CD4-positive, alpha-beta T cell treated with Interleukin-1 beta for 1 hour (primary cell): ENCODE measurements at places on chromosomes 7 and 10.

DNA sequence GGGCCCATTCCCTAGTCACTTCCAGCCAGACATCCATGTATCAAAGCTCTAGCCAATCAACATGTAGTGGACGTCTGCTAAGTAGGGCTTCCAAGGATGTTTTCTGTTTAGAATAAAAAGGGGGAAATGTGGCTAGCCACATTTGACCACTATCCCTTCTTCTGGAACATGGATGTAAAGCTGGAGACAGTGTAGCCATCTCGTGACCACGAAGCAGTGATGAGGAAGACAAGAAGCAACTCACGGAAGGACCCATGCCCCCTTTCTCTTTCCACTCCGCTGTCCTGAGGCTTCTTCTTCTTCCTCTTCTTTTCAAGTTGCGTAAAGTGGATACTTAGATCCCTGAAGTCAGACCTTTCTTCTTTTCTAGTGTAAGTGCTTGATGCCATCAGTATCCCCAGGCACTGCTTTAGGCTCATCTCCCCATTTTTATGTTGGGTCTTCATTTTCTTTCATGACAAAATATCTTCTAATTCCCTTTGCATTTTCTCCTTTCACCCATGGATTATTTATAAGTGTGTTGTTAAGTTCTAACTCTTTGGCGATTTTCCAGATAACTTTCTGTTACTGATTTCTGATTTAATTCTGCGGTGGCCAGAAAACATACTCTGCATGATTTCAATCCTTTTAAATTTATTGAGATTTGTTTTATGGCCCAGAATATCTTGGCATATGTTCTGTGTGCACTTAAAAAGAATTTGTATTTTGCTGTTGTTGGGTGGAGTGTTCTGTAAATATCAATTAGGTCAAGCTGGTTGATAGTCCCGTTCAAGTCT lies 594.5 kb downstream of the SDK1 start:
- no peak for DNase-seq

- no peak for DNase-seq
Observed at GRCh38 chr7:135664046-135664589, 1.8 kb downstream of the STMP1 start.

GRCh38 chr7:35658606-35659201 lies 36.2 kb downstream of the HERPUD2 start:
- DNase-seq = no peak

- peak; percentile 70 for DNase-seq
Observed at GRCh38 chr10:133388973-133389818, 4.8 kb upstream of the MTG1 start.

GRCh38 chr7:79774150-79774549 lies 320.7 kb upstream of the MAGI2 start:
- DNase-seq = no peak

GRCh38 chr7:106583100-106583499 lies 77.9 kb downstream of the CCDC71L start:
- no peak for DNase-seq

DNA sequence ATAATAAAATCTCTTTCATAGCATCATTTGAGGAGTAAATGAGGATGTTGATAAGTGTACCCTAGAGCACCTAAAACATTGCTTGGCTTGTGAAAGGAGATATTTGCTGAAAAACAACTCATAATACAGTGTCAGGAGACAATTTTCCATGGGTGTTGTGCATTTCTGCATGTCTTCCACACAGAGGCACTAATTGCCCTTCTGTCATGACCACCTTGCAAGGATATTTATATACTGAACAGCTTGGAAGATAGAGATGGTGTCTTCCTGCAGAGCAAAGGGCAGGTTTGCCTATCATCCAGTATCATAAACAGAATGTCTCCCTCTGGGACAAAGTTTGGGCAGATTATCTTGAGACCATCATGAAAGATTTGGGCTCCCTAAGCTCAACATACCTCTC lies 495.2 kb upstream of the LRRN3 start:
- DNase-seq = no peak

GRCh38 chr7:11830582-11831155 lies 1.3 kb downstream of the THSD7A start:
- DNase-seq = no peak

- DNase-seq = no peak
Observed at GRCh38 chr10:71909399-71910083, 54.7 kb upstream of the CHST3 start.

GRCh38 chr10:73577788-73578187 lies 13.4 kb downstream of the USP54 start:
- DNase-seq = no peak

DNA sequence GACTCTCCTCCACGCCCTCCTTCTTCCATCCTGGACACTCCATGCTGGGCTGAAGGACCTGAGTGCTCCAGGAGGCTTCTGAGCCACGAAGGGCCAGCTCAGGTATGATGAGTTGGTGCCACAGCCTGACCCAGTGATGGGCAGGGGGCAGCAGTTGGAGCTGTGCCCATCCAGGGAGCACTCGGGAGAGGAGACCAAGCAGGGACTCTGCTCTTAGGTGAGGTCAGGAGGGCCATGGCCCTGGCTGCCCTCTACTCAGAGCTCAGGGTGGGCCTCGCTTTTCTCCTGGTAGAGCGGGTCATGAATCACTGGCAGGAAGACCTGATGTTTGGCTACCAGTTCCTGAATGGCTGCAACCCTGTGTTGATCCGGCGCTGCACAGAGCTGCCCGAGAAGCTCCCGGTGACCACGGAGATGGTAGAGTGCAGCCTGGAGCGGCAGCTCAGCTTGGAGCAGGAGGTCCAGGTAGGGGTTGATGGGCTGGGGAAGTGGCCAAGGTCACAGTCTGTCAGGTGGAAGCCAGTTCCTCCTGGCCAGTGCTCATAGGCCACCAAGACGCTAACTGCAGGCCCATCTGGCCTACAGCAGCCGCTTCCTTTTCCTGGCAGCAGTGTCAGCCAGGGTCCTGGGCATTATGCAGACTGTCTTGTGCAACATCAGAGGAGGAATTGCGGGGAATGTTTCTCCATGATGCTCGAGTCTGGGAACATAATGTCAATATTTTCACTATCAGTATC lies 50.8 kb downstream of the ALOX5 start:
- DNase-seq = no peak

DNA sequence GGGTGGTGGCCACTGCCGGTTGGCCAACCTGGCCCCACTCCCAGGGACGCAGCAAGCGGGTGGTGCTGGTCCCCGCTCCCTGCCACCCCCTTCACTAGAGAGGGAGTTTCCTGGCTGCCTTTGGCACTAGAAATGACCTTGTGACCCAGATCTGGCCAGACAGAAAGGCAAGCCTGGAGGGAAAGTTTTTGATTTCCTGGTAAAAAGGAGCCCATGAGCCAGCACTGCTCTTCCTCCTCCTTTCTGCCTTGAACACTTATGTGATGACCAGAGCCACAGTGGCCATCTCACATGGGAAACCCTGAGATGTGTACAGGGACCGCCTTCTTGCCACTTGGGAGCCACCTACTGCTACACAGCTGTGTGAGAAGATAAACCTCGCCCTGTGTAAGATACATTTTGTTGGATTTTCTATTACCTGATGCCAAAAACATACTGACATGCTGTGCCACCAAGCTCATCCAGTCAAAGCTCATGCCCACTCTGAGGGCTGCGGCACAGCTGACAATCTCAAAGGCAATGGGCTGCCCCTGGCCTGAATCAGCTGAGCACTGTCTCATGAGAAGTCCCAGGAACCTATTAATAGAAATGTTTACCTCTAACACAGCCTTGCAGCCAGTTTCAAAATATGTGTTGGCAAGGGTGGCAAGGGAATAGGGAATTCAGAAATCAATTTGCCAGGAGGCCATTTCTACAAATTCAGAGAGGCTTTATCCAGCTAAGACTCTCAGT lies 94.0 kb downstream of the CYTH3 start:
- DNase-seq = no peak

GRCh38 chr10:20890491-20891337 lies 6.4 kb downstream of the NEBL start:
- DNase-seq = no peak

- DNase-seq = no peak
Observed at GRCh38 chr7:132380059-132380458, 196.2 kb downstream of the PLXNA4 start.

DNA sequence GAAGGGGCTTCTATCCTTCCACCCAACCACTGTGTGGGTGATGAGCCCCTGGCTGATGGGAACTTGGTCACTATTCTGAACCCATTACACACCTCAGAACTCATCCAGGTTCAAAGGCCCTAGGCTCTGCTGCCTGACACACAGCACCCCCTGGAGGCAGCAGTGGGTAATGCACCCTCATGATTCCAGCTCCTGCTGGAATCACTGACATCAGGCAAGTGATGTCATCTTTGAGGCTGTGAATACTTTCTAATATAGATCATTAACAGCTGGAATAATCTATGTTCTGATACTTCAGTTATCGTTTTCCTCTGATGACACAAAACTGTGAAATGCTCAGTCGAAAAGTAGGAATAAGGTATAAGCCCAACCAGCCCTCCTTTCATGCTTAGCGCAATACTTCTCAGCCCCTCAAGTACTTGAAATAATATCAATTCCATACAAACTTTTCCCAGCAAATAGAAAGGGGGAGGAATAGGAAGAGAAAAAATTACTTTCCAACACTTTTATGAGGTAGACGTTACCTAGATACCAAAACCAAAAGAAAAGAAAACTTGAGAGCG lies 7.5 kb upstream of the RBP3 start:
- DNase-seq = peak; percentile 44

DNA sequence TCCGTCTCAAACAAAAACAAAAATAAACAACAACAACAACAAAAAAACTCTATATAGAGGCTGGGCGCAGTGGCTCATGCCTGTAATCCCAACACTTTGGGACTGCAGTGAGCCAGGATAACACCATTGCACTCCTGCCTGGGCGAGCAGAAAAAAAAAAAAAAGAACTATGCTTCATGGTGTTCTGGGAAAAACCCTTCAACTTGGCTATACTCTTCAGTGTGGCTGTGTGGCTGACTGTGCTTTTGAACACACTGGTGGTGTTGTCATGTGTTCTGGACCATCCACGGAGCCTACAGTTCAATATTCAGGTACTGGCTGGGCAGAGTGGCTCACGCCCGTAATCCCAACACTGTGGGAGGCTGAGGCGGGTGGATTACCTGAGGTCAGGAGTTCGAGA lies 26.5 kb downstream of the SNX8 start:
- no peak for DNase-seq

DNA sequence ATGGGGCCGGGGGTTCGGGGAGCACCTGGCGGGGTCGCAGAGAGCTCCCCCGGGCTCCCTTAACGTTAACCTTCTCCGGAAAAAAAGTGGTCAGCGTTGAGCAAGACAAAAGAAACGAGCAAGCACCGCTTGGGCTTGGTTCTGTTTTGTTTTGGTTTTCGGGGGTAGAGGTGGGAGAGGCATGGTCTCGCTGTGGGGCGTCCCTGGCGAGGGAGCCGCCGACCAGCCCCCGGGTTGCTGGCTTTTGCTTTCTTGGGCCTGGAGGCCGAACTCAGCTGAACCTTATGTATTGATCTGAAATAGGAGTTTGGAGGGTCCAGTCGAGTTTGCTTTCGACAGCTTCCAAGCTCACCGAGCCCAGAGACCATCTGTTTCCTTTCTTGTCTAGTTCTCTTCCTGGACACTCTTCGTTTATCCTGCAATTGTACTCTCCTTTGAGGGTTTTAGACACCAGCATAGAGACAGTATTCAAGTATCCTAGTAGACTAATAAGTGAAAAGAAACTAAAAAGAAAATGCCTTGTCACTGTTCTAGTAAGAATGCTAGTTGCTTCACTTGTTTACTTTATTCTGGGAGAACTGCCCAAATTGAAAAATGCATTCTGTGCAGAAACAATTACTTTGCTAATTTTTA lies 980 bp downstream of the FHIP2A start:
- DNase-seq = peak; percentile 24

DNA sequence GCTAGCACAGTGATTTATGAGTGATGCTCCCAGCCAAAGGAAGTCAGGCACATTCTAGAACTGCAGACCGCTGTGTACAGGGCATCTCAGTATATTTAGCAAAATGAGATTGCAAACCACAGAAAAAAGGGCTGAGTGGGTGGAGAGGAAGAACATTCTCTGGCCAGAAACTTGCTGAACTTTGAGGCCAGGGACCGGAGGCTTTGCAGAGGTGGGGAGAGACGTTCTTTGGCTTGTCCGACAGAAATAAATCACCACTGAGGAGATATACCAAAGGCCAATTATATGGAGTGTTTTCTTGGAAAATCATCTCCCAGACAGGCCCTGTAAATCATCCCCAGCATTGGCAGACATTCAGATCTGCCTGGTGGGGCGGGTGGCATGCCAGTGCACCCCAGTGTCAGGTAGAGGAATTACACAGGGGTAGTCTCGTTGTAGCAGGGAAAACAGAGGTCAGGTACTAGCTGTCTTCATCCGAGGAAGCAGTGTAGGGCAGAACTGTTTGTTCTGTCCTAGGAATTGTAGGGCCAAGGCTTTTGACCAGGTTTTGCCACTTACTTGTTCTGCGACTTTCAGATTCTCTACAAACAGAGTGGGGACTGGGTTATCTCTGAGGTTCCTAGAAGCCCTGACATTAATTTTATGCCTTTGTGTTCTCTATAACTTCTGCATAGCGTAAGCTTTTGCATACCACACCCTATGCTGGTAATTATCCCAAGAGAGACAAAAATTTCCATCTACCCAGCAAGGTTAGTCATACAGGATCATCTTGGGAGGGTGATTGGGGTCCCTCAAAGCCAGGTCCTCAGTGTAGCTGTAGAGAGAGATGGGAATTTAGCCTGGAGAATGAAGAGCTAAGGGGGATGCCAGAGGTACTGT lies 655.6 kb downstream of the LRMDA start:
- no peak for DNase-seq

GRCh38 chr10:13709931-13710650 lies 123.3 kb downstream of the PRPF18 start:
- no peak for DNase-seq

DNA sequence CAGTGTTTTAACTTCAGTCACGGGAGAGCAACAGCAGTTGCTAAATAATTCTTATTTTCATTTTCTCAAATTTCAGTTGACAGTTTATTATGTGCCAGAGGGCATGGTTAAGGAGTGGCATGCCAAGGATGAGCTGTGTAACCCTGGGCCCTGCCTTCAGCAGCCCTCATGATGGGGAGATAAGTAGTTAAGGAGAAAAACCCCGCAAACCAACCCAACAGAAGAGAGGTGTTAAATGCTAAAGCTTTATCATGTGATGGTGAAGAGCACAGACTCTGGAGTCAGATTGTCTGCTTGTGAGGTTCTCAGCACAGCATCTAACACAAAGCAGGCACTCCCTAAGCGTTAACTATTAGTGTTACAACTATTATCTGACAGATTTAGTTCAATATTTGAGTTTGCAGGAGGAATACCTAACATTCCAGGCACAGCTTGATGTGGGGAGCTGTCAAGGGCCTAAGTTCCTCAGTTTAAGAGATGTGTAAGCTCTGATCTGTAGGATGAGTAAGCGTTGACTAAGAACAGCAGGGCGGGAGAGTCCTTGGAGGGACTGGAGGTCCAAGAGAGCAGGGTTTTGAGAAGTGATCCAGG lies 29.6 kb downstream of the STAM start:
- no peak for DNase-seq
